ENCODE measurements at places on chromosomes 13 and 19.
A peak's percentile ranks its signal among the peaks of the same experiment; 100 is the strongest.

DNA sequence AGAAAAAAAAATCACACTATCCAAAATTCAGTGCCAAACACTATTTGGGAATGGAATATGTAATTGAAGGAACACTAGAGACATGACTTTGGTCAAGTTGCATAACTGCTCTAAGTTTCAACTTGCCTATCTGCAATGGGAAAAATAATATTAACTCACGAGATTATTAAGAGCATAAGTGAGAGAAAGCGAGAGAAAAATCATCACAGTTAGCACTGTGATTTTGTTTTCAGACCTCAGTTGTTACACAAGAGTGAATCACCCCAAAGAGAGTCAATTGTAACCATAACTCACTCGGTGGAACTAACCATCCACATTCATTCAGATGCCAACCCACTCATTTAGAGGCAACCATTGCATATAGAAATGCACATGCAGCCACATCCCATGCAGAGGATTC is 147.1 kb downstream of the NHLRC3 start:
- no peak for DNase-seq

DNA sequence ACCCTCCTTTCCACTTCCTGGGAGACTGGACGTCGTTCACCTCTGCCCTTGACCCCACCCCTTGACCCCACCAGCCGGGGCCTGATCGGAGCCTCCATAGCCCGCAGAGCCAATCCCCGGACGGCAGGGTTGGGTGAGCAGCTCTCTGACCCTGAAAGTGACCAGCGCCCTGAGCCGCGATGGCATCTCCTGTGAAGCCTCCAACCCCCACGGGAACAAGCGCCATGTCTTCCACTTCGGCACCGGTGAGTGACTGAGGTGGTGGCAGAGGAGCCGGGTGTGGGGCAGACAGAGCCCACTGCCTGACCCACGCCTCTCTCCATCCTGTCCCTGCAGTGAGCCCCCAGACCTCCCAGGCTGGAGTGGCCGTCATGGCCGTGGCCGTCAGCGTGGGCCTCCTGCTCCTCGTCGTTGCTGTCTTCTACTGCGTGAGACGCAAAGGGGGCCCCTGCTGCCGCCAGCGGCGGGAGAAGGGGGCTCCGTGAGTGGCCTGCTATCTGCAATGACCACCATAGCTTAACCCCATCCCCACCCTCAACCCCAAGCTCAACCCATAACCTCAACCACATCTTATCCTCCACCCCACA is 10.4 kb downstream of the BCAM start:
- DNase-seq, result no peak

DNA sequence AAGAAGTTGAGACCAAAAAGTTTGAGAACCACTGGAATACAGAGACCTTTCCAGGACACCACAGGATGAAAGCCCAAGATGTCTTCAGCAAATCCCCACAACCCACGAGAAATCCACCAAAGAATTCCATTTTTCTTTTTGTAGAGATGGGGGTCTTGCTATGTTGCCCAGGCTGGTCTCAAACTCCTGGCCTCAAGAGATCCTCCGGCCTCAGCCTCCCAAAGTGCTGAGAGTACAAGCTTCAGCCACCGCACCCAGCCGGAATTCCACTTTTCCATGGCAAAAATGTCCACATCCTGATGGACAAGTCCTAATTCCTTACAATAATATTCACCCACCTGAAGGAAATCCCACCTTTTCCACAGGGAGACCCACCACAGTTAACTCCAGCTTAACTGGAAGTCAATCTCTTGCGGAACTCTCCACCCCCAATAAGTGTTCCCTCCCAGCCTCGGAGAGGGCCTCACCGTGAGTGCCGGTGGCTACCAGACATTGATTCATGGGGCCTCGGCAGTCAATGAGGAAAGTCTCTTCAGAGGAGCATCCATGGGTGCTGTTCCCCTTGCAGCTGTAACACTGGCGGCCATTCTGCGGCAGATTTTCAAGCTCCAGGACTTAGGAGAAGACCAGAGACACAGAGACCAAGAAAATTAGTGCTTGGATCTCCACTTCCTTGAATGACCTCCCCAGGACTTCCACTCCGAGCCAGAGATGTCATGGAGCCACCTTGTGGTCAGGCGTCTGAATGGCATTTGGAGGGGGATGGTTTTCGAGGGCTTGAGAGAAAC is 12.3 kb upstream of the CADM4 start:
- DNase-seq, result peak; percentile 10

DNA sequence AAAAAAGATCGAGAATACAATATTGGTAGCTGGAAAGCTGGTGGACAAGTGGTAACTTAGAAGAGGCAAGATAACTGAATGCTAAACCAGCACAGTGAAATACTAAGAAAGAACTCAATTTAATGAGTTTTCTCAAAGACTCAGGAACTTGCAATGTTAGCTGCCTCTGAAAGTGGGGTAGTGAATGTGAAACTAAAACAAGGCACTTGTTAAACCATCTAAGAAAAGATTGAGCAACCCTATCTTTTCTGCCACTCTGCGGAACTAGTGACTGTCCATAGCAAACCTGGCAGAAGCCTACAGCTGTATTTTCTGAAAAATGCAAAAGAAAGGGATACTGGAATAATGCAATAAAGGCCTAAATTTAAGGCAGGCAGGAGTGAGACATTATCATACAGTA is 1574.4 kb upstream of the PRR20A start:
- DNase-seq, result no peak

- no peak for DNase-seq
These were observed 1784.8 kb downstream of the PCDH9 start for GRCh38 chr13:65445340-65445739.

- DNase-seq, result peak; percentile 63
These were observed 434 bp upstream of the FNDC3A start for GRCh38 chr13:48975101-48975855.

DNA sequence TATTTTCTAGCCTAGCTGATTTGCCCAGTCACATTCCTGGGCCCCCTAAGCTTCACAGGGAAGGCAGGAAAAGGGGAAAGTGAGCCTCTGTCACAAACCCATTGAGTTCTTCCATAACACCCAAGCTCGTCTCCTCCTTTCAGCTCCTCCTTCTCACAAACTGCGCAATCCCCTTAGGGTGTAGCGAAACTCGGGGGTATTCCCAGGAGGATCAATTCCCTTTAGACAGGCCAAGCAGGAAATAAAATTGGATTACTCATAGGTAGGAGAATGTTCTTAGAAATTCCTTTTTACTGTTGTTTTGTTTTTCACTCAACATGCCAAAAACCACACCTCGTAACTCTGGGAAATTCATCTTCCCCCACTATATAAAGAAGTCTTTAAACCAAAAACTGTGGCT is 139.3 kb downstream of the IRS2 start:
- no peak for DNase-seq

DNA sequence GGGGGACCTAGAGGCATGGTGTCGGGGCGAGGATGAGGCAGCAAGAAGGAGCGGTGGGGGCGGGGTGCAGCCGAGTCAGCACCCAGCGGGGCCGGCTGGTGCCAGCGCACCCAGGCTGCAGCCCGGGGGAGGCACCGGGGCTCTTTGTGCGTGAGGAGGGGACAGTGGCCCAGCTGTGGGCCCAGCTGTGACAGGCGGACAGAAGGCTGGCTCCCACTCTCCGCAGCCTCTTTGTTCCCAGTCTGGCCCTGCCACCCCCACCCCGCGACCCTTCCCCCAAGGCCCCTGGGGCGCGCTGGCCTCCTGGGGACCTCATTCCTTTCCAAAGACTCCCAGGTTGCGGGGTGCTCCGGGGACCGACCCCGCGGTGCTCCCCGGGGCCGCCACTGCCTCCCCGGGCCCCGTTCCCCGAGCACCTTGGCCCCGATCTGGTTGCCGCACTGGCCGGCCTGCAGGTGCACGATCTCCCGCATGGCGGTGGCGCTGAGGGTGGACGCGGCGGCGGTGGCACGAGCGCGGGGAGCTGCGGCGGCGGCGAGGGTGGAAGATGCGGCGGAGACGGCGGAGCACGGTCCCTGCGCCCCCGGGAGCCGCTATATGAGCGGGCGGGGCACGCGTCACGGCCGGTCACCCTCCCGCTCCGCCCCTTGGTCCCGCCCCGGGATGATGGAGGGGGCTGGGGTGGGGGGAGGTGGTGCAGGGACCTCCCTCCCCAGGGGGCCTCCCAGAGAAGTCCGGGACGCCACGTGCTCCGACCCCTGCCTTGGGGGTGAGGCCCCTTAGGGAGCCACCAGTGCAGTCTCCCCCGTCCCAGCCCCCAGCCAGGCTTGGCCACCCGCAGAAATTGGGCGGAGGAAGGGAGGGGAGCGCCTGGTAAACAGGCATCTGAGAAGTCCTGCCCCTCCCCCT is at the start of gene TUBB4A:
Gene TUBB4A (minus strand): TSS at position 570 of the 909 bp plus-strand sequence. CDS start 97 bp downstream, at position 473.
- DNase-seq, result peak; percentile 13

- no peak for DNase-seq
These were observed 104.7 kb upstream of the CLDN10 start for GRCh38 chr13:95447814-95448213.

GRCh38 chr13:40047322-40047771 is 391.9 kb downstream of the COG6 start:
- DNase-seq, result no peak

- no peak for DNase-seq
These were observed 40.5 kb upstream of the KLF5 start for GRCh38 chr13:73018336-73018735.

GRCh38 chr19:47231215-47232054 is 436 bp upstream of the BBC3 start:
- DNase-seq, result peak; percentile 89

GRCh38 chr19:39409208-39410016 is 2.8 kb downstream of the ZFP36 start:
- DNase-seq, result peak; percentile 80

DNA sequence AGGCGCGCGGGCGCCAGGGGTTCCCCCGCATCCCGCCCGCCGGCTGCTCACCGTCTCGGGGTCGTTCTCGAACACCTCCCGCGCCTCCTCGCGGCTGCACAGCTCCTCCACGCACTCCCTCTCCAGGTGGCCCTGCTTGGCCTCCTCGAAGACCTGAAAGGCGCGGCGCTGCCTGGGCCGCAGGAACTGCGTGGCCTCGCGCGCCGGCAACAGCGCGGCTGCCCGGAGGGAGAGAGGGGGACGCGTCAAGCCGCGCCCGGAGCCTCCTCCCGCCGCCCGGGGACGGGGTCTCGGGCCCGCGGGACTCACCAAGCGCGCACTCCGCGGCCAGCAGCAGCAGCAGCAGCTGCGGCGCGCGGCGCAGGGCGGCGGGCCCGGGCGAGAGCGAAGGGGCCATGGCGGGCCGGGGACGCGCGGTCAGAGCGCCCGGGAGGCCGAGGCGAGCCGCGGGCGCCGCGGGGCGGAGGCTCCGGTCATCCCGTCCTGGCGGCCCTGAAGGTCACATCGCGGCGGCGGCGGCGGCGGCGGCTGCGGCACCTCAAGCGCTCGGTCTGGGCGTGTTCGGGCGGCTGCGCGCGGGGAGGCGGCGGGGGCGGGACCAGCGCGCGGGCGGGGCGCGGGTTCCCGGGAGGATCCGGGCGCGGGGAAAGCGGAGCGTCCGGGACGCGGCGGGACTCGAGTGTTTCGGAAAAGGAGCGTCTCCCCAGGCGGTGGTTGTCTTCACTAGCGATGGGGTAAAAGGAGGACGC is at the start of gene GAS6:
Gene GAS6 (minus strand): TSS at position 553 of the 749 bp plus-strand sequence. CDS start 156 bp downstream, at position 397.
- DNase-seq, result no peak

DNA sequence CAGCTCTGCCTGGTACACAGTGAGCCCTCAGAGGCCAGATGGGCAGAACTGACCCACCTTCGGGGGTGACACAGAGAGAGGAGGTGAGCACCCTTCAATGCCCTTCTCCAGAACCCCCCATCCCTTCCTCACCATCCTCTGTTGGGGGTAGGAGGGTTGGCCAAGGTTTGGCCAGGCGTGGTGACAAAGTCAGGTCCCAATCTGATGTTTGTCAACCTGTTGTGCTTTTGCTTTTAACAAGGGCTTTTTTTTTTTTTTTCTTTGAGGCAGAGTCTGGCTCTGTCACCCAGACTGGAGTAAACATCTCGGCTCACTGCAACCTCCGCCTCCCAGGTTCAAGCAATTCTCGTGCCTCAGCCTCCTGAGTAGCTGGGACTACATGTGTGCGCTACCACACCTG is 7.3 kb downstream of the PTGIR start:
- no peak for DNase-seq

GRCh38 chr13:34352958-34353357 is 535.0 kb downstream of the RFC3 start:
- no peak for DNase-seq

- DNase-seq, result no peak
These were observed 1.3 kb downstream of the GNG8 start for GRCh38 chr19:46634656-46635218.

- no peak for DNase-seq
These were observed 15.0 kb upstream of the TMPRSS9 start for GRCh38 chr19:2345076-2345475.

DNA sequence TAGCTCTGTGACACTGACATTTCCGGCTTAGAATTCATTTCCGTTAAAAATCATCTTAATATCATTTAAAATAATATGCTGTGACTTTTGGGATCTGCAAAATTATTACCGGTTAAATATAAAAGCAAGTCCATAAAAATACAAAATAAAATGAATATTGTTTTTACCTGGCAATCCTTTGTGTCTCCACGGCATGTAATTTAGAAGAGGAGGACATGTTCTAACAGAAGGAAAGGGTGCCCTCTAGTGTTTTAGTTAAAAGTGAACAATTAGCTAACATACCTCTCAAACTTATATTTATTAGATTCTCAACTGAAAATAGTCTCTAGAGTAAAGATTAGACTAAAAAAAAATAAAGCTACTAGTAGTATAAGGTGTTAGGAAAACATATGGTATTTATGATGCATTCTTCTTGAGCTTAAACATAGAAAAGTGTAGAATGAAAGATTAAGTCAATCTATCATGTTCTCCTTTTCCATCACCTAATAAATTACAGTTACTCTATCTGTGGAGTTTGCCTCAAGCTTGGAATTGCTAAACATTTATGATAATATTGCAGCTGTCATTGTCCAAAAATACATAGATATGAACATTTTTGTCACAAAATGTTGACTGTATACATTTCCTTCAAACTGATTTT is 676.7 kb upstream of the SPRY2 start:
- DNase-seq, result no peak

DNA sequence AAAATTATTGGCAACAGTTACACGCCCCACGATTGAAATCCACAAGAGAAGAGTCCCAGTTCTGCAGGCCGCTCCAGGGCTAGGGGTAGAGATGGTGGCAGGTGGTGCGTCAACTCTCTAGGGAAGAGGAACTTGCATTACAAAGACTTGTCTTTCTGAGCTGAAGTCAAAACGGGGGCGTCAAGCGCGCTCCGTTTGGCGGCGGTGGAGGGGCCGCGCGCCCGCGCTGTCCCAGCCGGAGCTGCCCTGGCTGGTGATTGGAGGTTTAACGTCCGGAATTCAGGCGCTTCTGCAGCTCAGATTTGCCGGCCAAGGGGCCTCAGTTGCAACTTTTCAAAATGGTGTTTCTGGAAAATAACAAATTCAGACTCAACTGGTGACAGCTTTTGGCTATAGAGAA is 38.9 kb downstream of the SOX1 start:
- no peak for DNase-seq

GRCh38 chr13:24688950-24689349 is 8.7 kb downstream of the ATP12A start:
- no peak for DNase-seq
